ENCODE measurements at places on chromosomes 1 and 21.

DNA sequence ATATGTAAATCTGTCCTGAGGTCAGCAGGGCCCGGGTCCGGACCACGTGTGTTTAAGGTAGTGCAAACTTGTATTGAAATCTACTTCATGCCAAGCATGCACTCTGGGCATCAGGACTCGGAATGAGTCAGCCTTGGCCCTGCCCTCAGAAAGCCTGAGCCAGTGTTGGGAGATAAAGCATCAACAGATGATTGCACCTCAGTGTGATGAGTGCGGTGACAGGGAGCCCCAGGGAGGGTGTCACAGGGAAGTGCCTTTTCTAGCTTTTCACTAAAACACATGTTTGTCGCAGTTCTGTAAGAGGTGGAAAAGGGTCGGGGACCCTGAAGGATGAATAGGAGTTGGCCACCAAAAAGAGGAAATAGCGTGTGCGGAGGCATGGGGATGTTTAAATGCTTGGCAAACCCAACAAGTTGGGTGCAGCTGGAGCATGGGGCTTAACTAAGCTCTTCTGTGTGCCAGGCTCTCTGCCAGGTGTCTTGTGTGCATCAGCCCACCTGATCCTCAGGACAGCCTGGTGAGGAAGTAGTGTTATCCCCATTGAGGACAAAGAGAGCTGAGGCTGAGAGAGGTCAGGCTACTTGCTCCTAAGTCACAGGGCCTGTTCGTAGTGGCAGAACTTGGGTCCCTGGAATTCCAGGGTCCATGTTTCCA, 48.2 kb upstream of the EPB41 start:
- no peak for DNase-seq

GRCh38 chr1:6162773-6163172, 17.3 kb downstream of the CHD5 start:
- no peak for DNase-seq

DNA sequence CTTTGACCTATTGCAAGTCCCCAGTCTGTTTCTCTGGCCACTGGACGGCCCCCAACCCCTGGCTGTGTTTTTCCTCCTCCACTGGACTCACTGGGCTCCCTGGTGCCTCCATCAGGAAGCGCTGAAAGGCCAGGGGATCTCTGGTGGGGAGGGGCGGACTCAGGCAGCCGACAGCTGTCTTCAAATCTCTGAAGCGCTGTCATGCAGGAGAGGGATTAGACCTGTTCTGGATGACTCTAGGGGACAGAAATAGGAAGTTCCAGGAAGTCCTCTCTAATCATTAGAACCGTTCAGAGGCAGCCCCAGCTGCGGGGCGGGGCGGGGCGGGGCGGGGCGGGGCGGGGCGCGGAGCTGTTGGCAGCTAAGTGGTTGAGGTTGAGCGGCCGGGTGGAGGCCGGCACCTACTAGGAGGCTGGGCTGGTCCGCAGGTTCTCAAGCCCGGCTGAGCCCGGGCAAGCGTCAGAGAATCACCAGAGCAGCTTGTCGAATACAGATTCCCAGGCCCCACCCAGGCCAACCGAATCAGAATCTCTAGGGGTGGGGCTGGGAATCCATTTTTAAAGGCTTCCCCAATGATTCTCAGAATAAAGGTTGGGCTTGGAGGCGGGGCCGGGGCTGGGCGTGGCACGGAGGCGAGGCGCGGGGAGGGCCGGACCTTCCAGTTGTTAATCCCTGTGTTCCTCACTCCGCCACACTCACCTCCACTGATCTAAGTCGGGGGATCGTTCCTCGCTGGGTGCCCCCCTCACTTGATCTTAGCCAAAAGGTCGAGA, 11.4 kb upstream of the PHLDA3 start:
- DNase-seq = no peak

GRCh38 chr1:1402072-1402900, 3.2 kb upstream of the CCNL2 start:
- peak; percentile 72 for DNase-seq

DNA sequence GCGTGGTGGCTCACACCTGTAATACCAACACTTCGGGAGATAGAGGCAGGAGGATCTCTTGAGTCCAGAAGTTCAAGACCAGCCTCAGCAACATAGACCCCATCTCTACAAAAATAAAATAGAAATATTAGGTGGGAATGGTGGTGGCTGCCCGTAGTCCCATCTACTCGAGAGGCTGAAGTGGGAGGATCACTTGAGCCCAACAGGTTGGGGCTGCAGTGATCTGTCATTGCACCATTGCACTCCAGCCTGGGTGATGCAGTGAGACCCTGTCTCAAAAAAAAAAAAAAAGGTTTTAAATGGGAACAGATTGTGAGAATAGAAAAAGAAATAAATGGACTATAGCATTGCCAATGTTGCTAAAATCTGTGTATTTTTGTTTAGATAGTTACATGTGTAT, 11.2 kb downstream of the DHX9 start:
- DNase-seq = no peak

DNA sequence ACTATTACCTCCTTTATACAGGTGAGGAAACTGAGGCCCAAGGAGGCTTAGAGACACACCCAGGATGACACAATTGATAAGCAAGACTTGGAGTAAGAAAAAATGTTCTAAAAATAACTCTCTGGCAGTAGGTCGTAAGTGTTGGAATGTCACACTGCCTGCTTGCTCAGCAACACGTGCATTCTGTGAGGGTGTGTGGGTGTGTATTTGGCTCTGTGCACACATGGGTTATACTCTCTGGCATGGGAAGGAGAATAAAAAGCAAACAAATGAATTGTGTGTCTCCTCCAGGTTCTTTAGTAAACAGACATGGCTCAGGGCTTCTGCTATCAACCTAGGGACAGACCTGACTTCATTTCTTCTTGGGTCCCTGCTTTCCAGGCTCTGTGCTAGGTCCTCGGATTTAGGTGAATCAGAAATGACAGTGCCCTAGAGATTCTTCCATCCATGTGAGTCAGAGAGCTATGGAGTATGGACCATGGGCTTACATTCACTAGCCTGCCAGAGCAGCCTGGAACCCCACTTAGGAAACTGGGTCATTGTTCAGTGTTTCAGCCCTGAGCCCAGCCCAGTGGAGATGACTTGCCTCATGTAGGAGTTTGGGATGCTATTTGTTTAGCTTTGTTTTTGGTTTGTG, 72.4 kb downstream of the ELAVL4 start:
- DNase-seq = no peak

DNA sequence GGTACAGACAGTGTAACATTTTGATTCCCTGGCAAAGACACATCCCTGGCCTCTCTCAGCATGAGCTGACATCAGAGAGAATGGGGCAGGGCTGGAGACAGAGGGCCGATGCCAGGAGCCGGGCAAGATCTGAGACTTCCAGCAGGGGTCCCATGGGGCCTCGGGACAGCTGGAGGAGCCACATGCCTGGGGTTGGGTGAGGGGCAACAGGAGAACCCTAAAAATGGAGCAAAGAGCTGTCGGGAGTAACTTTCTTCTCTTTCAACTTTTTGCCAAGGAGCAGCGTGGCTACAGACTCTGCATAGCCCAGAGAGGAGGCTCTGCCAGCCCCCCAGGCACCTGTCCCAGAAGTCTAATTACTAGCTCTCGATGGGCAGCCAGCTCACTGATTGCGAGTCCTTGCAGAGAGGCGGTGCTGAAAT, 130.8 kb downstream of the LACTBL1 start:
- no peak for DNase-seq

GRCh38 chr21:25569711-25570110, 37.6 kb downstream of the MRPL39 start:
- no peak for DNase-seq

DNA sequence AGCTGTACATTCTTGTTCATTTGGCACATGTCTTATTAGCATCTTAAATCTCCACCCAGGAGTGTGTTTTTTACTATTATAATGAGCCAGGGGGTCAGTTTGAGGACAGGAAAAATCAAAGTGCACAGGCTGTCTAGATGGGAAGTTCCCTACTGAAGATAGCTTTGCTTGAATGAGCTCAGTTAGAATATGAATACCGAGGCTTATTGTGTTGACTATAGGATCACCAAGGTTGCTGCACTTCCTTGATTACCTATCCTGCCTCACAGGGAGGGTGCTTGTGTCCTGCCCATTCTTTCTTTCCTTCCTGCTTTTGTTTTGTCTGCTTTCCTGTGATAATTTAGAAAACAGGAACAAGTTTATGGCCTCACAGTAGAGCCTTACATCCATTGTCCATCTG, 16.3 kb downstream of the PHGDH start:
- no peak for DNase-seq

DNA sequence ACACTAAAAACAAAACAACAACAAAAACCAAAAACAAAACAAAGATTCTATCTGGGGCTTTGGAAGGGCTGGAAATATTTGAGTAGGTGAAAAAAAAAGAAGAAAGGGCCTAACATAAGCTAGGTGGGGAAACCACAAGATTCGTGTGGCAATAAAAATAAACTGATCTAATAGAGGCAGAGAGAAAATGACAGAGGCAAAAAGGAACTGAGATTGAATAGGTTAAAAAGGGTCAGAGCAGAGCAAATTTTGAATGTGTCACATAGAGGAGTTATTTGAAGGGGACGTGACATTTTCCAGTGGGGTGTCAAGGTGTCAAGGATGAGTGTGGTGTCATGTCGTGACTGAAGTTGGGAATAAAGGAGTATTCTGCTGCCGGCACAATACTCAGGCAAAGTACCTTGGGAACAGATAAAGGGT, 65.2 kb upstream of the RALGPS2 start:
- no peak for DNase-seq

- no peak for DNase-seq
These were observed 1634.1 kb downstream of the PLA2G4A start for GRCh38 chr1:188462837-188463236.

- no peak for DNase-seq
These were observed 3.1 kb upstream of the CD1A start for GRCh38 chr1:158251163-158251562.

GRCh38 chr1:91476533-91477217, 24.0 kb upstream of the CDC7 start:
- peak; percentile 84 for DNase-seq

- no peak for DNase-seq
These were observed 9.6 kb upstream of the DNAJC11 start for GRCh38 chr1:6711174-6711573.

- DNase-seq = no peak
These were observed 31.6 kb upstream of the KIF1B start for GRCh38 chr1:10178597-10179405.

DNA sequence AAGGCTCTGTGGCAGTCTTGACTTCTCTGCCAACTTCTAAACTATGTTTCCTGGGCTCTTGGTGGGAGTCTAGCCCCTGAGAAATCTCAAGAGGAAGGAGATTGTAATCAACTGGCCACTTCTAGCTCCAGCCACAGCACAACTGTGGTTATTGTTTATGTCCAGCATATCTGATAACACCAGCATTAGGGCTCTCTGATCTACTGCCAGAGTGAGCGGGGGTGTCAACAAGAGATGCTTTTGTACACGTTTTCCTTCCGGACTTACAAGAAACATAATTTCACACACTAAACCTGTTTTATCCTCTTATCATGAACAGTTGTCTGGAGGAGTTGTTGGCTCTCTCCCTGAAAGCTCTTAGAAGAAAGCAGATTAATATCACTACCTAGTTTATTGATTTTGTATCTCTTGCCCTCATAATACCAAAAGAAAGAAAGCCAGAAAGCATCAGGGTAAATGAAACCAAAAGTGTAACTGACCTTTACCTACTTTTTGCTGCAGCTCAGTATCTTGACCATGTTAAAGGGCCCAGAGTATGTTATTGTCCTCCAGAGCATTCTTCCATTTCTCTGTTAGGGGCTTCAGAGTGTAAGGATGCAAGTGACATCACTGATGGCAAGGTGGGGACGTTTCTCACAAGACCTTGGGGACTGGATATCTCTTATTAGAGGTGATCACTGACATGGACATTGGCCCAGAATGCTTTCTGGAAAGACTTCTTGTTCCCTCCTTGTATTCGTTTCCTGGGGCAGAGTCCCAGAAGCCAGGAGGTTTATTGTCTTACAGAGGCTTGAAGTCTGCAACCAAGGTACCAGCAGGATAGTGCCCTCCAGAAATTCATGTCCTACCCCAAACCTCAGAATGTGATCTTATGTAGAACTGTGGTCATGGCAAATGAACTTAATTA, 9.6 kb upstream of the SH2D1B start:
- peak; percentile 29 for DNase-seq

- DNase-seq = no peak
These were observed 5.4 kb downstream of the SOAT1 start for GRCh38 chr1:179298952-179299351.

- no peak for DNase-seq
These were observed 7.9 kb downstream of the ITSN1 start for GRCh38 chr21:33650230-33650629.

DNA sequence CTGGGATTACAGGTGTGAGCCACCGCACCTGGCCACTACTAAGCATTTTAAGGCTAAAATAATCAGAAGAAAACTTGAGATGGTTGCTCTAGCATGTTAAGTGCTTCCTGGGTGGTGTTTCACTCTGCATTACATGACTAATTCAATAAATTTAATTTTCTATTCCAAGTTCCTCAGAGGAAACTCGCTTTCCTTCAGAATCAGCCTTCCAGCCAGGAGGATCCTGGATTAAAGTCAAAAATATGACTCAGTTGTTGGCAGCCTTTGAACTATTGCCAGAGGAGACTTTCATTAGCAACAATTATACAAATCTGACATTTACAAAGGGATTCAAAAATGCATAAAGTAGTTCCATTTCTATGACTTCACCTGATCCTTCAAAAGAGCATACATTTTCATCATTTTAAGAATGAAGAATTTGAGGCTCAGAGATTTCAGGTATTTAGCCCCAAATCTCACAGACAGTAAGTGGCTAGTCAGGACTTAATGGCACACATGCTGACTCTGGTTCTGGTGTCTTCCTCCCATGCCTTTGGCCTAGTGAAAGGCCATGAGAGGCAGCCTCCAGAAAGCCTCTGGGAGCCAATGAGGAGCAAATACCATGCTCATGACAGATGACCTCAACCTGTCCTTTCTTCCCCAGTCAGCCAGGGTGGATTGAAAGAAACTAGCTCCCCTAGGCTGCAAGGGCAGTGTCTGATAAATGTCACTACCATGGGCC, 115.7 kb downstream of the MAP3K21 start:
- DNase-seq = no peak

- DNase-seq = peak; percentile 60
These were observed at the start of gene RASAL2 for GRCh38 chr1:178093951-178094738. RASAL2 (plus strand) TSS chr1:178094104; CDS start chr1:178094493, 389 bp downstream.

GRCh38 chr1:53049574-53049967, 12.4 kb upstream of the PODN start:
- no peak for DNase-seq

DNA sequence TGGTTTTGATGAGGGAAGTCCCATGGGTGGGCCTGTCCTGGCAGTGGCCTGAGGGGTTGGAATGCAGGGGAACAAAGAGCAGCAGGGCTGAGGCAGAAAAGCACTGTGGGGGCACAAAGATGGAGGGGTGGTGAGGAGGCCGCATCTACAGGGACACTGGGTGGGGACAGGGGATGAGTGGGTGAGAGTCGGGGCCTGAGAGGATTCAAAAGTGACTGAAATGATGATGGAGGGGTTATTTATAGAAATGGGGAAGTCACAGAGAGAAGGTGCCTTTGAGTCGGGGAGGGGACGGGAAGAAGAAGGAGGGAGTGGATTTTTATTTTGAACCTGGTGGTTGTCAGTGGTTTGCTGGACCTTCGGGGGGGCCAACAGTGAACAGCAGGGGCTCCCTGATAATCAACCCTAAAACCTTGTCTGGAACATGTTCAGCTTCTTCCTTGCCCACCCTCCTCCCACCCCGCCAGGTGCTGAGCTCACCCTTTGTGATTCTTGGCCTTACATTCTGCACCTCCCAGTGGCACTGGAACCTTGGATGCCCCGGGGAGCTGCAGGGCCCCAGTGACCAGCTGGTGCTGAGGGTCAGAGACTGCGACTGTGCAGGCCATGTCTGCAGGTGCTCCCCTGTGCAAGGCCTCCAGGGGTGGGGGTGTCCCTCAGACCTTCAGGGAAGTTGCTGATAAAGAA, 42.9 kb downstream of the IER5 start:
- DNase-seq = no peak

GRCh38 chr1:24969596-24970398, 39.7 kb upstream of the RUNX3 start:
- DNase-seq = no peak
